ENCODE measurements at places on chromosomes 6 and 20.

GRCh38 chr20:24983896-24984295 is 8.7 kb downstream of the APMAP start:
- no peak for DNase-seq

DNA sequence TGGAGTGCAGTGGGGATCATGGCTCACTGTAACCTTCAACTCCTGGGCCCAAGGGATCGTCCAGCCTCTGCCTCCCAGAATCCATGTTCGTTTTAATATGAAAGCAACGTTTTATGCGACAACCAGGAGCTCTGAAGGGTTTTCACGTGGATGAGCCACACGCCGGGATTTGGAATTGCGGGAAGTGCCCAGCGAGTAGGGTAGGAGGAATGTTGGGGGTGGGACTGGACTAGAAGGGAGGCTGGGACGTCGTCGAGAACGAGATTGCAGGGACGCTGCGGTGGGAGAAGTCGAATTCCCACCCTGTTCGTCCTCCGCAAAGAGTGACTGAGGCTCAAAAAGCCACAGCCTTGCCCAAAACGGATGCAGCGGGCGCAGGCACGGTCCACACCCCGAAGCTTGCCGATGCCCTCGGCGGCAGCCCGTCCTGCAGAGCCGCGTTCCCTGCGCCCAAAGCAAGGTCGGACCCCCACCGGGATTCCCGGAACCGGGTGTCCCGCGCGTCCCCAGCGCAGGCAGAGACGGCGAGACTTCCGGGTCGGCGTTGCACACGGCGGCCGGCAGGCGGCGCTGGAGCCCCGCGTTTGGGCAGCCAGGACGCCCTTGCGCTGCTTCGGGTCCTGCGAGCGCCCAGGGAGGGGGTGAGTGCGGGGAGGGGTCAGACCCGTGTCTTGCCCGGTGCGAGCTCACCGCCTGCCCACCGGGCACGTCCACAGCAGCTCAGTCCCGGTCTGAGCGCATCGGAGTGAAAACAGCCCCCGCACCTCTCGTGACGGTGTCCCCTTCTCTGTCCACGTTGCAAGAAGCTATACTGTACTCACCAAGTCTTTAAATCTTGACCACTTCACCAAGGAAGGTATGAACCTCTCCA is 87.8 kb downstream of the DHX35 start:
- DNase-seq = peak; percentile 85

- no peak for DNase-seq
These were observed 2.0 kb upstream of the TP53RK start for GRCh38 chr20:46691196-46691595.

DNA sequence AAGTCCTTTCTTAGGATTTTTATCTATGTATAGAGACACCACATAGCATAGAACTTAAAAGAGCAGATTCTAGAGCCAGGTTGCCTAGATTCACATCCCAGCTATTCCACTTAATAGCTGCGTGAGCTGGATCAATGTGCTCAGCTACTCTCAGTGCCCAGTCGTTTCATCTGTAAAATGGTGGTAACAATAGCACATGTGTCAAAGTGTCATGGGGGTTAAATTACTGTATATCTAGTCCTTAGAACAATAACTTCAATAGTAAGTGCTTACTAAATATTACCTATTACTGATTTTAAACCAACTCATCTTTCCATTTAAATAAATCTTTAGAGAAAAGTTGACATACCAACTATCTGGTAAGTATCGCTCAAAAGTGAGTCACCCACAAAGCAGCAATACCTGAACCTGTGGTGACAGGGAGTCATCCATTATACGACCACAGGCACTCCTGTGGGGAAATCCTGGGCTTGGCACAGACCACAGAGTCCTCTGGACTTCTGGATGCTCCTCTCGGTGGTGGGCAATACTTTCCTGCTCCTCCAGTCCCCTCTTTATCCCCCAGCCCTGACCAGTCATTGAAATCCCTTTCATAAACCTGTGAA is 154.8 kb downstream of the PDSS2 start:
- DNase-seq = no peak

DNA sequence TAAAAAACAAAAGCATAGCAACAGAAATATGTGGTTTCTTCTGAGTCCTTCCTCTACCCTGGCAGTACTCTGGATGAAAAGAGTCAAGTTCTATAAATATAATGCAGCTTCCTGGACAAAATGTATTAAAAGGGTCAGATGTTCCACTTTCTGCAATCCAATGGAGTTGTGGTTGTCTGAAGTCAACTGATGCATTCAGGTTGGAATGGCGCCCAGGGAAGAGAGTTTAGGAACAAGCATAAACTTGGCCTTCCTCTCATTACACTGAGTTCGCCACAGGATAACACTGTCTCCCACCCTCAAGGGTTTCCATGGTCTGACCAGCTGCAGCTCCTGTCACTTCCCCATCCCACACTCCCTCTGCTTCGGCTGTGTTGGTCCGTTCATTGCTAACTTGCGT is 66.4 kb downstream of the PLEKHG1 start:
- no peak for DNase-seq

DNA sequence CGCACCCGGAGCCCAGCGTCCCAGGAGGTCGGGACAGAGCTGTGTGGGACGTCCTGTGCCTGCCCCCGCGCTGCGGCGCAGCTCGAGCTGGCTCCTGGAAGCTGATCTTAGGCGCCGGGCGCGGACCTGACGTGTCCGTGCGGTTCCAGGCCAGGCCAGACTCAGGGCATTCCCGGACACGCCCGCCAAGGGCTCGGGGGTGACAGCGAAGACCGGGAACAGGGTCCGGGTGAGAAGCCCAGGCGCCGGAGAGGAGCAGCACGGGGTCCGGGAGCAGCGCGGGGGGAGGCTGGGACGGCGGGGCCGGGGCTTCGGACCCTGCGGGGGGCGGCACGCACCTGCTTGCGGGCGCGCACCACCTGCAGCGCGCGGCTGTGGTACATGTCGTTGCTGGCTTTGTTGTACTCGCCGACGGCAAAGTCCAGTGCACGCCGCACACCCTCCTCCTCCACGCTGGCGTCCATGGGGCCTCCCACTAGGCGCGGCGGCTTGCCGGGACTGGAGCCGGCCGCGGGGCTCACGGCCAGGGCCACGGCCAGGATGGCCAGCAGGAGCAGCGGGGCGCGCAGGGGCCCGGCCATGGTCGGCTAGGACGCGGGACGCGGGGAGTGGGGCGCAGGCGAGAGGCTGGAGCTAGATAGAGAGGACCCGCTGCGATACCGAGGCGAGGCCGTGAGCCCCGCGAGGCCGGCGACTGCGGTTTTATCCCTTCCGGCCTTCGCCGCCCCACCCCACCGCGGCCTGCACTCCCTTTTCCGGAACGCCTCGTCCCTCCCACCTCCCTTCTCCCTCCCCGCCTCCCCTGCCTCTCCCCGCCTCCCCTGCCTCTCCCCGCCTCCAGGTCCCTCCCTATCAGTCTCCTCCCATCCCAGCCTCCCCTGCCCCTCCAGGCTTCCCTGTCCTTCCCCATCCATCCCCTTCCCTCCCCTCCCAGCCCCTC is at the start of gene CST3:
TSS of gene CST3 (minus strand) at position 674 of the 940 bp plus-strand sequence. CDS start at position 581, 93 bp downstream.
- peak; percentile 82 for DNase-seq

GRCh38 chr6:466564-466963 is 75.0 kb downstream of the IRF4 start:
- no peak for DNase-seq

- DNase-seq = no peak
These were observed 350.6 kb downstream of the SAMD5 start for GRCh38 chr6:147859071-147859470.

DNA sequence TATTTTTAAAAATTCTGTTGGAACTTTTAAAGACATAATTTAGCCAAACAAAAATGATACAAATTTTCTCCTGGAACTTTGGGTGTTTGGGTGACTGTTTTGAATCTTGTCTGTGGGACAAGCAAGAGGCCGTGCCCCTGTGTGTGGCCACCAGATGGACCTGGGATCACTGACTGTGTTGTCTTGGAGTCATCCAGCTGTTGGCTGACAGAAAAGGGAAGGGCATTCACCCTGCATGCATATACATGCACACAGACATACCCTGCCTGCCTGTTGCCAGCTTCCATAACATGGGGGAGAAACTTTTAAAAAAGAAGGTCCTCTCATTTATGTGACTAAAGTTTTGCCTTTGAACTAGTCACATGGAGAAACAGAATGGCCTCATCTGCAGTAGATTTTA is 72.7 kb downstream of the BLOC1S5 start:
- DNase-seq = no peak

GRCh38 chr20:33242319-33243100 is 6.7 kb downstream of the BPIFA1 start:
- DNase-seq = no peak

DNA sequence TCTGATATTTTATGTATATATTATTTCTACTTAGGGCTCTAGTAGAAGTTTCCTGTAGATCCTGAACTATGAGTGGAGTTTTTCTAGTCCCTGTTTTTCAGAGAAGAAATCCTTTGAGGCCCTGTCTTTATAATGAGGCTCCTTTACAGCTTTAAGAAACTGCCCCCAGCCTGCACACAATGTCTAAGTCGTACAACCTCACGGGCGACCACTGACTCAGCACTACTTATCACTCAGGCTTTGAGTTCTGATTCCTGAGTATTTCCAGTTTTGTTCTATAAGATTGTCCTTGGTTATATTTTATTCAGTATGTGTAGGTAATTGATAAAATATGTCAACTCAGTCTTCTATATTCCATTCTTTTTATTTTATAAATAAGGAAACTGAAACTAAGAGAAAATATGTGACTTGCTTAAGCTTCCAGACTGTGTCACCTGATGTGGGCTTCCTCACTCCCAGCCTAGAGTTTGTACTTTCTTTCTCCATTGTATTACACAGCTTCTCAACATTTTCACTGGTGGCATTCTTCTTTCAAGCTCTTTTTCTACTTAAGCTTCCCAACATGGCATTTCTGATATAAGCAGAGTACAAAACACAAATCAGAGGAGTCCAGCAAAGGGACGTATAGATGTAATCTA is 167.0 kb downstream of the TBX18 start:
- no peak for DNase-seq

- DNase-seq = no peak
These were observed 16.1 kb upstream of the PBOV1 start for GRCh38 chr6:138234363-138234762.

GRCh38 chr20:1539816-1540419 is 17.6 kb downstream of the SIRPD start:
- peak; percentile 23 for DNase-seq

DNA sequence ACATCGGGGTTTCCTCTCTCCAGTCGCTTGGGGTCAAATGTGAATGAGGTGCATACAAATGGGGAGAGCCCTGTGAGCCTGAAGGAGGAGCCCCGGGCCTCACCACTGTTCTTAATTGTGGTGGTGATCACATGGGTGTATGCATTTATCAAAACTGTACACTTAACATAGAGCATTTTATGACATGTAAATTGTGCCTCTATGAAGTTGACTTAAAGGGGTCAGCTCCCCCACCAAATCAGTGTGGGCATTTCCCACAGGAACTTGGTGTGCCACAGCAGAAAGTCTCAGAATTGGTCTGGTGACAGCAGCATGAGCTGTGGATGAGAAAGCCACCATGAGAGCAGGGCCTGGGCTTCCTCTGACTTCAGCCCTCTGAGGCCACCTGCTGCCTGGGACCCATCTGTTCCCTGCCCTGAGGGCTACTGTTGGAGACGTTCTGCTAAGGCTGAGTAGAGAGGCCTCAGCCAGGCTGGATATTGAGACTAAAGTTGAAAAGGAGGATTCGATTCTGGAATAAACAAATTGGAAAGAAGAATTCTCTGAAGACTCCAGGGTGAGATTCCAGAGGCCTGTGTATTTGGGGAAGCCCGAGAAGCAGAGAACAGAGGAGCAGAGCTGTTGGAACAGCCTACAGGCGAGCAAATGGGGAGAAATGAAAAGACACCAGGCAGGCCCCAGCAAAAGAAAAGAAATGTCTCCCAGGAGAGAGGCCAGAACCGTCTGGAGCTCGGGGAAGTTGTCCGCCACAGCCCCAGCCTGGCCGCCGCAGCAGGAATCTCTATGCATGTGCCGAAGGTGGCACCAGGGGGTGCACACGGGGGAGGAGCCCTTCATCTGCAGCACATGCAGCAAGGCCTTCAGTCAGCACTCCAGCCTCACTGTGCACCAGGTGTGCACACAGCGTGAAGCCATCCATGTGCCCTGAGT is 37.6 kb upstream of the XRN2 start:
- DNase-seq = no peak

DNA sequence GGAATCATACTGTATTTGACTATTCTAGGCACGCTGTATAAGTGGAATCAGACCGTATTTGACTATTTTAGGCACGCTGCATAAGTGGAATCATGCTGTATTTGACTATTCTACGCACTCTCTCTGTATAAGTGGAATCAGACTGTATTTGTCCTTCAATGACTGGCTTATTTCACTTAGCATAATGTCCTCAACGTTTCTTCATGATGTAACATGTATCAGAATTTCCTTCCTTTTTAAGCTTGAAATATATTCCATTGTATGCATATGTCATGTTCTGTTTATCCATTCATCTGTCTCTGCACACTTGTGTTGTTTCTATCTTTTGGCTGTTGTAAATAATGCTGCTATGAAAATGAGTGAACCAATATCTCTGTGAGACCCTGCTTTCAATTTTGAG is 5.7 kb downstream of the CCDC170 start:
- DNase-seq = no peak

GRCh38 chr6:13563009-13563408 is 11.4 kb upstream of the SIRT5 start:
- no peak for DNase-seq

Measured in suppressor macrophage treated with lipopolysaccharide for 4 hours (primary cell).